SJSA1 (cell line): ENCODE measurements at places on chromosomes 5 and 9. TPM values are rescaled to one million over a fixed set of nuclear protein-coding genes. Genes with fewer than 3 reads are reported as not detected.
A peak's percentile ranks its signal among the peaks of the same experiment; 100 is the strongest.

The CBY3 gene
- not detected in 2 replicates for total RNA-seq

The SPATA31A3 gene
- not detected in 2 replicates for total RNA-seq

The URM1 gene
- 22.7 and 35.0 TPM in 2 replicates for total RNA-seq

GRCh38 chr5:142720641-142721271 is 34.9 kb upstream of the FGF1 start:
- DNase-seq = no peak

GRCh38 chr9:82466616-82467260 is 478.2 kb downstream of the SPATA31D1 start:
- DNase-seq = no peak

DNA sequence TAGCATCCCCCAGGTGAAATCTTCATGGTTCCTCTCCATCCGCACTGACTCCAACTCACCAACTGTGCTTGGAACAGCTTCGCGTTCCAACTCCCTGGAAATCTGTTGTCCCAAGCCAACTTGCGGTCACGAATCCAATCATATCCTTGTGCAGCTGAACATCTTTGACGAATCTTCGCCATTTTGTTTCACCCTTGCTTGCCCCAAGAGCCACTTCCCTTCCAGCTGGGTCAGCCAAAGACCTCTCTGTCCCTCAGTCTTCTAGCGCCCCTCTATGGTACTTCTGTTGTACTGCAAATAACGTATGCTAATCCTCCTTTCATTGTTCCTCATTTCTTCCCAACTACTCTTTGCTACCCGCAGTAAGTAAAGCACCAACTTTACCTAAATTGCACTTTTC is 61.0 kb upstream of the TARS1 start:
- peak; percentile 1 for DNase-seq

DNA sequence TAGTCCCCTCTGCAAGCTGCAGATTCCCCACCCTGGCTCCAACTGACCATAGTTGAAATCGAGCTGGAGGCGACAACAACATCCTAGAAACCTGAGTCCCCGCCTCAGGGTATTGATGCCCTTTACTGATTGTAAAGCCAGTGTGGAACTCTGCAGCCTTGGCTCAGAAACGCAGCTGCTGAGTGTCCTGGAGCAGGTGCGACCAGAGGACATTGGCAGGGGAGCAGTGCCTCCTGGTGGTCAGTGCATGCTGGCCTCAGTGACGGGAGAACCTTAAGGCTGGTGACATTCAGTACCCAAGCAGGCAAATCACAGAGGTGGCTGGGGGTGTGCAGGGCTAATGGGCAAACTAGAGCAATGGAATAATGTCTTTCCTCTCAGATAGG is 20.4 kb upstream of the ZNF354B start:
- DNase-seq = no peak
